NCI-H82 (cell line): ENCODE measurements at places on chromosomes 13 and 19.

DNA sequence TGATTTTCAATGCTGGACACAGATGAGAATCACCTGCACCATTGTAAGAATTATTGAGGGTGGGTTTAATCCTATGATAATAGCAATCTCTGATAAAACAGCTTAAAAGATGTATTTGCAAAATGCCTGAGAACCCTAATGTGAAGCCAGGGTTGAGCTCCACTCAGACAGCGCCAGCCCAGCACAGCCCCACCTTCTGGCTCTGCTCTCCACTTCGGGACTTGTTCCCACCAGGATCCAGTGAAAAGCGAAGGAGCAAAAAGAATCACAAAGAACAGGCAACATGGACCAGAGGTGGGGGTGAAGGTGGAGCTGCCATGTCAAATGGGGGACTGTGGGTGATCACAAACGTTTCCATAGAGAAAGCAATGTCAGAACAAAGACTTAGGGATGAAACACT, 18.6 kb upstream of the ZNF816 start:
- DNase-seq = no peak

DNA sequence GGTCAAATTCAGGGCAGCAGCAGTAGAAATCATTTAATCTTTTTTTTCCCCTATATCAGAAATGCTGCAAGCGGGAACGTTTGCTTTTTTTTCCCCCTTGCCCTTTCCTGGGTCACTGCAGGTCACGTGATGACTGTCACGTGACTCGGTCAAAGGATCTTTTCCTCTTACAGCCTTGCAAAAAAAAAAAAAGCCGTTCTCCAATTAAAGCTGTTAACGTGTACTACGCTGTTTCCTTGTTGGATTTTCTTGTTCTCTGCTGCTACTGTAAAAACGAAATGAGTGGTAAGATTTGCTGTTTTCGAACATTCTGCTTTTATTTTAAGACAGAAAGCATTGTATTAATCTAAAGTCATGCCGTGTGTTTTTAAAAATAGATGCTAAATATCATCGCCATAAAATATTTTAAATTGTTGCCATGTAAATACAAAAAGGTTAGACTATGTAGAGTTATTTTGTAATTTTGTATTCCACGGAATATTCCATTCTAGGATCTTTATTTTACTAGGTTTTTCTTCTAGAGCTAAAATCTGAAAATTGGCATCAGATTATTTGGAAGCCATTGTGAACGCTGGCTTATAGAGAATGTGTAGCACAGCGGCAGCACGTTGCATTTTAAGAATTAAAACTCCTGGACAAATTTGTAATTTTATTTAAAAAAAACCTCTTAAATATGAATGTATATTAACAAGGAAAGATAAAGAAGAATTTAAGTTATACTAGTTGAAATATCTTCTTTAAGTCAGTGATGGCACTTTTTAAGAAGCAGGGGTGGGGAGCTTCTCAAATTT, 109.8 kb upstream of the MLNR start:
- DNase-seq = peak; percentile 99

GRCh38 chr13:25927932-25928331, 123.9 kb downstream of the SHISA2 start:
- DNase-seq = peak; percentile 86

- no peak for DNase-seq
These were observed 9.4 kb downstream of the ARHGAP33 start for GRCh38 chr19:35784503-35785338.

- no peak for DNase-seq
These were observed 66.4 kb upstream of the KL start for GRCh38 chr13:32949820-32950219.

GRCh38 chr13:98781045-98781444, 28.6 kb upstream of the SLC15A1 start:
- DNase-seq = no peak

DNA sequence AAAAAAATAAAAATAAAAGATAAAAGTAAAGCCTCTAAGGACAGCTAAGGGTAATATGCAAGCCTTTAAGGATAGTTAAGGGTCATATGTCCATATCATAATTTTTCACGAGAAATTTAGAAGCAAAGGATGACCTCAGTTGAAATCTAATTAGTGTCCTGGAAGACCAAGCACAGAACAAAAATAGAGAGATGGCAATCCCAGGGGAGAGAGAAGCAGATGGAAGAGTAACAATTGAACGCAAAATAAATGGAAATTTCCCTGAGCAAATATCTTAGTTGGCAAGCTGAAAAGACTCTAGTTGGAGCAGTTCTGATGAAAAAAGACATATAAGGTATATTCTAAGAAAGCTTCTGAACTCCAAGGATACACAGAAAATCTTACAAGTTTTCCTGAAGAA, 275.4 kb downstream of the NALCN start:
- no peak for DNase-seq

DNA sequence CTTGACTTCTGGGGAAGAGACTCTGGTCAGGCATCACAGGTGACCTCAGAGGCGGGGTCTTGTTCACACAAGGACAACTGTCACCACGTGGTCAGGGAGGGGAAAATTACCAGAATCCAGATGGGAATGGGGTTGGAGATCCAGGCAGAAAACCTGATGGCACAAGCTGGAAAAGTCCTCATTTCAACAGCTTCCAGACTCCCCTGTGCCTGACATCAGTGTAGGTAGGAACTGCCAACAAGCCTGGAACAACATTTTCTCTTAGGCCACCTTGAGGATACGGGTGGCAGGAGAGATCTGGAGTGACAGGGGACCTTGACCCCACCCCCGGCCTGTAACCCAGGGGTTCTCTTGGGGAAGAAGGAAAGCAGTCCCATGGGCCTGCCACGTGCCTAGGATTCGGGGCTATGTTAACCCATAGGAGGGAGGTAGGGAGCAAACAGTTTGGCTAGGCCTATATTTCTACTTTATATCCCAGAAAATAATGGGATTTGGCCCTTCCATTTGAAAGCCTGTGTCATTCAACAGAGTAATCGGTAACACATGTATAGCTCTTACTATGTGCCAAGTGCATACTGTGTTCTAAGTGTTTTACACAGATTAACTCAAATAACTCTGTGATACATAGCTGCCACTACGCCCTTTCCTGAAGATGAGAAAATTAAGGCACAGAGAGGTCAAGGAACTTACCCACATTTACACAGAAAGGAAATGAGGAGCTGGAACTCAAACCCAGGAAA, 44.9 kb upstream of the C13orf42 start:
- no peak for DNase-seq

DNA sequence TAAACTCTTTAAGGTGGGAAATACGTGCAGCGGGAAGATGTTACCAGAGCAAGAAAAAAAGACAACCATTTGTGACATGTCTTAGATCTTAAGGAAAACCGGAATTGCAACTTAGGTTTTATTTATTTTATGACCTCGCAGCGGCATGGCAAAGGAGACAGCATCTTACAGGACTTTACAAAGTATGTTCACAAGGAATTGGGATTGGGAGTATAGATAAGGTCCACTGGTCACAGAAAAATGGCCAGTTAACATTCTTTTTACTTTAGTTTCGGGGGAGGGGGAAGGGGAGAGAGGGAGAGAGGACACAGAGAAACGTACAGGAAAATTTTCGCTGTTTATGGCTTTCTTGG, 104.5 kb upstream of the DIAPH3 start:
- DNase-seq = no peak

- no peak for DNase-seq
These were observed 3.1 kb downstream of the RANBP3 start for GRCh38 chr19:5974721-5975387.

DNA sequence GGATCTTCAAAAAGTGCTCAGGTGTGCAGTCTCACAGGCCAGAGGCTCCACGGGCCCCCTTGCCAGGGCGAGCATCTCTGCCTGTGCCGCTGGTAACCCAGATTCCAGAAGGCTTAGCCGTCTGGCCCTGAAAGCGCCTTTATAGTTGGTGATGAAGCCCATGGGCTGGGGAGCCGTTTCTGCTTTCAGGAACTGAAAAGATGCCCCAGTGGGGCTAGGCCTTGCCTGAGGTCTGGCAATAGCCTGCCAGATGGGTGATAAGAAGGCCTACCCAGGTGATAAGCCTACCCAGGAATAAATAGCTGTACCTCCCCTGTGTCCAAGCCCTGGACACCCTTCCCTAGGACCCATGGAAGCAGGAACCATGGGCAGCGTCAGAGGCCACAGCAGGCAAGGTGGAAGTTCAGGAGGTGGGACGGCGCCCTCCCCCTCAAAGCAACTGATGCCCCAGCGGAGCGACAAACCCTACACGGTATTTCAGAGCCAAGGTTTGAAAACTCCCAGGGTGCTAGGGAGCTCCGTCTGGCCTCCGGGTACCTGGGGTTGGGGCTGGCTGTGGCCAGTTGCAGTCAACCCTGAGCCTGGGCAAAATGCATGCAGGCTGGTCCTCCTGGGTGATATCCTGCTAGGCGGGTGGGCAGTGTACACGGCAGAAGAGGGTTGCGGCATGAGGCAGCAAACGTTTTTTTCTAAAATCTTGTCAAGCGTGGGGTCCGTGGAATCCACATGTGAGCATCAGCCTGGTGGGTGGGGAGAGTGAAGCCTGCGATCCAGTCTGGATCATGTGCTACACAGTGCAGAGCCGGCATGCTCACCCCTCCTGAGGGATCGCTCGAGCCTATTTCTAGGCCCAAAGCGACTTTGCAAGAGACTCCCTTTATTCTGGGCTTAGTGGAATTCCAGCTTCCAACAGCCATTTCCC, 45.3 kb downstream of the ACTN4 start:
- DNase-seq = no peak

DNA sequence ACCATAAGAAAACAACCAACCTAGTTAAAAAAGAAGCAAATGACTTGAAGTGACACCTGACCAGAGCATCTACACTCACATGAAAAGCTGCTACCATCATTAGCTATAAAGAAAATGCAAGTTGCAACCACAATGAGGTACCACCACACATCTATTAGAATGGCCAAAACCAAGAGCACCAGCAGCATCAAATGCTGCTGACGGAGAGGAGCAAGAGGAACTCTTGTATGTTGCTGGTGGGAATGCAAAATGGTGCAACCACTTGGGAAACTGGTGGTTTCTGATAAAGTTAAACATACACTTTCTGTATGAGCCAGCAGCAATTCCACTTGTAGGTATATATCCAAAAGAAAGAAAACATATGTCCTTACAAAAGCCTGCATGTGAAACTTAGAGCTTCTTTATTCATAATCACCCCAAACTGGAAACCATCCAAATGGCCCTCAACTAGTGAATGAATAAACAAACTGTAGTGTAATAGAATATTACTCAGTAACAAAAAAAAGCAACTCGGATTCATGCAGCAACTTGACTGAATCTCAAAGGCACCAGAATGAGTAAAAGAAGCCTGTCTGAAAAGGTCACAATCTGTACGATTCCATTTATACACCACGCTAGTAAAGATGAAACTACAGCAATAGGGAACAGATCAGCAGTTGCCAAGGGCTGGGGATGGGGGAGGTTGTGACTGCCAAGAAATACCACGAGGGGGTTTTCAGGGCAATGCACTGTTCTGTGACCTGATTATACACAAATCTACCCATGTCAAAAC, 60.9 kb upstream of the RANBP3 start:
- no peak for DNase-seq

GRCh38 chr19:29761575-29762232, 46.6 kb upstream of the C19orf12 start:
- DNase-seq = no peak

- DNase-seq = peak; percentile 83
These were observed 4.4 kb upstream of the TMEM272 start for GRCh38 chr13:51849145-51850101.
